ENCODE measurements at places on chromosomes 3 and 15.

DNA sequence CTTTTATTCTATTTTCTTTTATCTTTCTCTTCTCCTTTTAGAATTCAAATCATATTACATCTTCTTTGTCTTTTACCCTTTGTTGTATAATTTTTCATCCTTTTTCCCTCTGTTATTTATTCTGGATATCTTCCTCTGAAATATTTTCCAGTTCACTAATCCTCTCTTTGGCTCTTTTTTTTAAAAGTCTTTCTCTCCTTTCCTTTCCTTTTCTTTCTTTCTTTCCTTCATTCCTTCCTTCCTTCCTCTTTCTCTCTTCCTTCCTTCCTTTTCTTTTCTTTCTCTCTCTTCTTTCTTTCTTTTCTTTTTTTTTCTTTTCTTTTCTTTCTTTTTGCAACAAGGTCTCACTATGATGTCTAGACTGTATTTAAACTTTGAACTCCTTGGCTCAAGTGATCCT lies 9.3 kb downstream of the SUSD5 start:
- DNase-seq = no peak

GRCh38 chr3:56700151-56700550 lies 17.1 kb upstream of the TASOR start:
- no peak for DNase-seq

DNA sequence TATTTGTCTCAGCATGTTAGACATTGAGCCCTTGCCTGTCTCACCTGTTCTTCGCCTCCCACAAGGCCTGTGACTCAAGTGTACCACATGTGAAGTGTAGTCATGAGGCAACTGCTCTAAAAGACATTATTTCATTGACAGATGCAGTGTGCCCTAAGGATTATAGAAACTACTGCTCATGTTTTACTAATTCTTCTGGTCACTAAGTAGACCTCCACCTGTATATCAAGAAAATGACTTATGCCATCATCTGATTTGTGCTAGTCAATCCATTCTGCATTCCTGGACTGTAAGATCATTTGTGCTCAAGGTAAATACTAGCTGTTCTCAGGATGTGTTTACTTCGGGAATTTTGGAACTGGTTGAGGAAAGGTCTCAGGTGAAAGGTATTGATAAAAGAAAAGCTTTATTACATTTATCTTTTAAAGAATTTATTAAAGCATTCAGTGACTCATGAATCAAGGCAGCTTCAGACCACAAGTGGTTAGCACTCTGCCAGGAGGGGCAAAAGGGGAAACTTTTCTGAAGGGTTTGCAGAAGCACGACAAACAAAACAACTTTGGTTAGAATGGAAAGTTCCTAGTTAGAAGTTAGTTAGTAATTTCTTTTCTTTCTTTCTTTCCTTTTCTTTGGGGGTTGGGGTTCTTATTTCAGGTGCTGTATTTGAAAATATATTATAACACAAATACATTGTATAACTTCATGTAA lies 465.3 kb upstream of the CBLB start:
- peak; percentile 72 for DNase-seq

DNA sequence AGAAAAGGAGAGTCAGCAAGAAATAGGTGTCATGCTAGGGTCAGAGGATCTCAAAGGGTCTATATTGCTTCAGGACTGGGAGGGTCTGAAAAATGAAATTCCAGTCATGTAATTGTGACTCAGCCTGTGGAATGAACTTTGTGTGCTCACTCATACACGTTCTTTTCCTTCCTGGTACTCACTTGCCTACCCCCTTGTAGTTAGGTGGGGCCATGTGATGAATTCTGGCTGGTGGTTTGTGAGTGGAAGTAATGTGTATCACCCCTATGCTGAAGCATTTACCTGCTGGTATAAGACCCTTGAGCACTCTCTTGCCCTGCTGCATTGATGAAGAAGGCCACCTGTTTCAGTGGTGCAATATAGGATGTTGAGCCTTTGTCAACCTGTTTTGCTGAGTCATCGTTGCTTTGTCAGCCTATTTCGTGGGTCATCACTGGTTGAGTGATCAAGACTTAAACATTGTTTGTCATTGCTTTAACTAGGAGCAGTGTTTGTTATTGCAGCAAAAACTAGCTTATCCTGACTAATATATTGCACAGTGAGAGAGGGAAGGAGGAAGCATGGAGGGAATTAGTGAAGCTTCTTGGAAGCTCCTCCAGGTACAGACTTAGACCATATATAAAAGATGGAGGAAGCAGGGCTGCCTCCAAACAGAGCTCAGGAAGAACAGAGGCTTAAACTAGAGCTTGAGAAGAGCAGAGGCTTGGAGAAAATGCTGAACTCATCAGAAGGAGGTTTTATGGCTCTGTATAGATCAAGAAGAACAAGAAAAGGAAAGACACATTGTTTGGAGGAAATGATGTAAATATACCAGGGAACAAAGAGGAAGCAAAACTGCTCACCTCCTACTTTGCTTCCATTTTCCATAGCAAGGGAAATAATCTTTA lies 28.9 kb downstream of the TLNRD1 start:
- DNase-seq = peak; percentile 40

DNA sequence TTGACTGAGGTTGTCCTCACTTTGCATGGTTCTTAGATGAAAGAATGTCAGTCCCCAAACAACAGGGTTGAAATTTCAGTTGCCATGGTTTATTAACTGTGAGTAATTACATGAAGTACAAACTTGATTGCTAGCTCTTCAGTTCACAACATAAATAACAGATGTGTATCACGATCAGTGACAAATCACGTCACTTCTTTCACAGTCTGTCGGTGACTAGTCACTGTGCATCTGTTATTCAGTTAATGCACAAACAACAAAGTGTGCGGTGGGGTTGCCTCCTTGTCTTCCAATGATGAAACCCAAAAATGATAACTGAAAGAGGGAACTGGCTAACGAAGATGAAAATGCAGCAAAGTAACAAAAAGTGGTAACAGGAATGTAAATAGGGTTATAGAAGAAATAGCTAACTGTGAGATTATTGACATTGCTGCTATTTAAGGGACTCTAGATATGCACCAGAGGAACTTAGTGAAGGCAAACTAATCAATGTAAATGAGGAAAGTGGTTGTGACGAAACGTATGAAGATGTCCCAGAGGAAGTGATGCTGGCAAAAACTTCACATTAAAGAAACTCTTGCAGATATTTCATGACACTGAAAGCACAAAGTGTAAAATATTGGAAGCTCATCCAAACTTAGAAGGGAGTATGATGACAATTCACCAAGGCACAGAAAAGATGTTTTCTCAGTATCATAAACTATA lies 159.3 kb downstream of the WDR76 start:
- no peak for DNase-seq

DNA sequence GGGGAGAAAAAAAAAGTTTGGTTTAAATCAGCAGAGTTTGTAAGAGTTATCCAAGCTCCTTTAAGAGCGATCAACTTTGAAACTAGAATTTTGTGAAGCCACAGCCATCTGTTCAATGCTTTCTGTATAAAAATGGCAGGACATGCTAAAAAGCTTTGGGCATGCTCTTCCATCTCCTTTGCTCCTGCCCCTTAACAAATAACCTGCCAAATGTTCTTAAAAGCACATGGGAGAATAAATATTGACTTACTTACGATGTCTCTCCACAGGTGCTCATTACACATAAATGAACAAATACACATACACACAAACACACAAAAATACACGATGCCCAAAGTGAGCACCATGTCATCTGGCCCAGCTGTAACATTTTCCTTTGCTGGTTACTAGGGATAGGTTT lies 211.8 kb upstream of the DPH6 start:
- DNase-seq = no peak

DNA sequence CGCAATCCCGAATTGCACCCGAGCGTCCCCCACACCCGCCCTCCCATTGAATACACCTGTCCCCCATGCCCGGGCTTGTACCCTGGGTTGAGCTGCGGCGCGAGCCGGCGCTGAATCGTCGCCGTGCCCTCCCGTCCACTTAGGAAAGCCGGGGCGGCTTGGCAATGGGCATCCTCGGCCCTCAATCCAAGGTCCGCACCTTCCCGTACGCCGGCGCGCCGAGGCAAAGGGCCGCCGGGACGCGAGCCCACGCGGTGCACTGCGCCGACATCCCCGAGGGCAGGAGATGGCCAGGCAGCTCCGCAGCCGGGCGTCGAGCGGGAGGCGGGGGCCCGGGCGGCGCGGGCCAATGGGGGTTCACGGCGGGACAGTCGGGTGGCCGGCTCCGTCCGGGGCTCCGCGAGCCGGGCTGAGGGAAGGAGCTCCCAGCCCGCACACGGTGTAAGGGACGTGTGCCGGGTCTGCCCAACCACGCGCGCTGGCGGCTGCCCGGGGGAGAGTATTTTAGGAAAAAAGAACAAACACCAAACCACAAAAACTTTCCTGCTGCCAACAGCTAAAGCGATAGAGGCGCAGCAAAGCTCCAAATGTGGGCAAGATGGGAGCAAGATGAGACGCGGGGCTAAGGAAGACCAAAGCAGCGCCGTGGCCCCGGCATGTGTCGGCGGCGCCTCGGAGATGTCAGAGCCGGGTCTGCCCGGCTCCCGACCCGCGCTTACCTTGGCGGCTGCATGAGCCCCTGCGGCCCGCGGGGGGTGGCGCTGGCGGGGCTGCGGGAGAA lies 621 bp downstream of the RGMA start:
- DNase-seq = no peak

GRCh38 chr3:179962629-179963387 lies 73.9 kb downstream of the PEX5L start:
- DNase-seq = no peak

DNA sequence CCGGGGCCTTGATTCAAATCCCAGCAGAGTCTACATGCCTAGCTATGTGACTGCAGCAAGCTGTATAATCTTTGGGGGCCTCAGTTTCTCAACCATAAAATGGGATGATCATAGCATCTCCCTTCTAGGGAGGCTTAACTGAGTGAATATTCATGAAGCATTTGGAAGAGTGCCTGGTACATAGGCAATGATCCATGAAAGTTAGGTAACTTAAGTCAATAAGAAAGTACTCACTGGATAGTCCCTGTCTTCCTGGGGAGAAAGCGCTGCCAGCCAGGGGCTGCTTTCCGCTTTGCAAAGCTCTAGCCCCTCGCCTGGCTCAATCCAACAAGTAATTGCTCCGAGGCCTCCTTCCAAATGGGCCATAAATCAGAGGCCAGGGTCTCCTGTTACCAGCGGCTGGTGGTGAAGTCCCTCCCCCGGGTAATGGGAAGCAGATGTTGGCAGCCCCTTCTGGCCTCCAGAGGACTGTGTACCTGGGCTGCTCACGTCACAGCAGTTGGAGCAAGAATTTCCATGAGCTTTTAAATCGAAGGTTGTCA lies 521.9 kb upstream of the PROK2 start:
- DNase-seq = peak; percentile 90

- no peak for DNase-seq
Observed at GRCh38 chr3:70770650-70771049, 458.2 kb upstream of the MDFIC2 start.

DNA sequence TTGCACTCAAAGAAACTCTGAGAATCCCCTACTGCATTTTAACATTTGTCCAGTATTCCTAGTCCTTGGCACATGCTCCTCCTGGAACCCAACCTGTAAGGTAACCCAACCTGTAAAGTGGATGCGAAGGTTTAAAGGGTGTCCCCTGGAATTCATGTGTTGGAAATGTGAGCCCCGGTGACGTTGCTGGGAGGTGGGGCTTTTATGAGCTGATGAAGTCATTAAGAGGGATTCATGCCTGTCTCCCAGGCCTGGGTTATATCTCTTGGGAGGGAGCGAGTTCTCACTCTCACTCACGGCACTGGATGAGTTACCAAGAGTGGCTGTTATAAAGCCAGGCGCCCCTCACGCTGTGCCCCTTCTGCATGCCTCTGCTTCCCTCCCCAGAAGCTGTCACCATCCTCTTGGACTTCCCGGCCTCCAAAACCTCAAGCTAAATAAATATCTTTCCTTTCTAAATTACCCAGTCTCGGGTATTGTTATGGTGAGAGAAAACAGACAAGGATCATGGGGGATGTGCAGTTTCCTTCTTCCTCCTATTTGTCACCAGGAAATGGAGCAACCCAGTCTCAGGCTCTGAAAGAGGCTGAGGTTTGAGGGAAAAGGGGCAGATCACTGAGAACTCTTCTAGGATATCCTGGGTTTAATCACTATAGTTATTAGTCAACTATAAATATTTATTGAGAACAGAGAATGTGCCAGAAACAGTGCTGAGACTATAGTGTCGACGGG lies 7.6 kb downstream of the XXYLT1 start:
- peak; percentile 12 for DNase-seq

DNA sequence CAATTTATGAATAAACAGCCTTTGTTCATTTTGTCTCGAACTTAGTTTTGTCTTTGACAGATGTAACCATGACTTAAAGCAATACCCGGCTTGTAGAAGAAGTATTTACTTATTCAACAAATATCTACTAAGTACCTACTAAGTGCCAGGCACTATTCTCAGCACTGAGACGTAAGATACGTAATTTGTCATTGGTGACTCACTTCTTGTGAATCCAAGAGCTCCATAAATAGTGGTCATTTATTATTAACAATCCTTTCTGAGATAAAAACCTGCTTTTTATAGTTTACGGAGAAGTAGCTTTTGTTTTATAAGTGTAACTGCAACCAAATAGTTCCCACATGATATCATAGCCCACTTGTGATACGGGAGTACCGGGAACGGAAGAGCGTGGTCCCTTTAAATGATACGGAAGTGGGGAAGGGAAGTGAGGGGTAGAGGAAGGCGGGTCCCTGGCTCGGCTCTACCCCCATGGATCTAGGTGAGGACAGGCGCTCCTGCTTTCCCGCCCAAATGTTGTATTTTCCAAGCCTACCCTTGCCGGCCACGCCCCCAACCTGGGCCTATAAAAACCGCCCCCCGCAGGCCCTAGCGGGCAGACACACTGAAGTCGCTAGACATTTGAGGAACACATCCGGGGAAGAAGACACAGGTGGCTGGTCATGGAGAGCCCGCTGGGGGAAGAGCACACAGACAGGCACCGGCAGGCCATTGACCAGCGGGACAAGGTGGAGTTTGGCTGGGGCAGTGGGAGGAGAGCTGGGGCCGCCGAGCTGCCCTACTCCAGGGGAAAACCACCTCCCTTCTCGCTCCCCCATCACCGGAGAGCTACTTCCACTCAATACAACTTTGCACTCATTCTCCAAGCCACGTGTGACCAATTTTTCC lies at the start of gene SAMMSON:
Gene SAMMSON (plus strand): TSS at position 594 of the 888 bp plus-strand sequence.
- peak; percentile 6 for DNase-seq

- DNase-seq = no peak
Observed at GRCh38 chr3:121836481-121836880, 1.5 kb downstream of the EAF2 start.

DNA sequence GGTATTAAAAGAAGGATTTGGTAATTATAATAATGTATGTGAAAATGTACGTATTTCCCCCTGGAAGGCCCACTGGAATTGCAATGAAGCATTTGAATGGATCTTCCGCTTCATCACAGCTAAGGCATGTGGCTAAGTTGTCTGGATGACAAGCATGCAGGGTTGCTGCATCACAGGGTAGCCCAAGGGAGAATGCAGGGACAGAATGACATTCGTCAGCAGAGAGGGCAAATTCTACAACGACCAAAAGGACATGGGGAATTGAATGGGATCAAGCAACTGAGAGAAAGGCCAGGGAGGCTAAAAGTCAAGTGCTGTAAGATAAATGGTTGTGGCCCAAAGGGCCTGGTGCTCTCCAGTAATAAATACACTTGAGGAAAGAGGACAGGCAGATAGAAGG lies 95.4 kb downstream of the ISL2 start:
- peak; percentile 24 for DNase-seq
